ENCODE measurements at places on chromosomes 3 and 15.

GRCh38 chr3:58000306-58001085 is 7.7 kb upstream of the FLNB start:
- DNase-seq: no peak

GRCh38 chr3:141455603-141456300 is 31.1 kb upstream of the RASA2 start:
- DNase-seq: peak; percentile 80

- DNase-seq: no peak
Observed at GRCh38 chr3:104632947-104633346, 733.8 kb upstream of the ALCAM start.

DNA sequence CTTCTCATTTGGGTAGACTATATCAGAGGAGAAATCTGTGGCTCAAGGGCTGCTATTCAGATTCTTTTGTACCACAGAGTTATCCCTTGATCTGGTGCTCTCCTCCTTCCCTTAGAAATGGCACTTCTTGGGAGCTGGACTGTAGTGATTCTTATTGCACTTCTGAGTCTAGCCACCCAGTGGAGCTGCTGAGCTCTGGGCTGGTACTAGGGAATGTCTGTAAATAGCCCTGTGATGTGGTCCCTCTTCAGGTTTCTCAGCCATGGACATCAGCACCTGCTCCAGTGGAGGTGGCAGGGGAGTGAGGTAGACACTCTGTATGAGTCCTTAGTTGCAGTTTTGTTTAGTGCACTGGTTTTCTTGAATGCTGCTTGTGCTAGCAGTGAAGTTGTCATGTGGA is 1292.6 kb downstream of the SI start:
- DNase-seq: no peak

DNA sequence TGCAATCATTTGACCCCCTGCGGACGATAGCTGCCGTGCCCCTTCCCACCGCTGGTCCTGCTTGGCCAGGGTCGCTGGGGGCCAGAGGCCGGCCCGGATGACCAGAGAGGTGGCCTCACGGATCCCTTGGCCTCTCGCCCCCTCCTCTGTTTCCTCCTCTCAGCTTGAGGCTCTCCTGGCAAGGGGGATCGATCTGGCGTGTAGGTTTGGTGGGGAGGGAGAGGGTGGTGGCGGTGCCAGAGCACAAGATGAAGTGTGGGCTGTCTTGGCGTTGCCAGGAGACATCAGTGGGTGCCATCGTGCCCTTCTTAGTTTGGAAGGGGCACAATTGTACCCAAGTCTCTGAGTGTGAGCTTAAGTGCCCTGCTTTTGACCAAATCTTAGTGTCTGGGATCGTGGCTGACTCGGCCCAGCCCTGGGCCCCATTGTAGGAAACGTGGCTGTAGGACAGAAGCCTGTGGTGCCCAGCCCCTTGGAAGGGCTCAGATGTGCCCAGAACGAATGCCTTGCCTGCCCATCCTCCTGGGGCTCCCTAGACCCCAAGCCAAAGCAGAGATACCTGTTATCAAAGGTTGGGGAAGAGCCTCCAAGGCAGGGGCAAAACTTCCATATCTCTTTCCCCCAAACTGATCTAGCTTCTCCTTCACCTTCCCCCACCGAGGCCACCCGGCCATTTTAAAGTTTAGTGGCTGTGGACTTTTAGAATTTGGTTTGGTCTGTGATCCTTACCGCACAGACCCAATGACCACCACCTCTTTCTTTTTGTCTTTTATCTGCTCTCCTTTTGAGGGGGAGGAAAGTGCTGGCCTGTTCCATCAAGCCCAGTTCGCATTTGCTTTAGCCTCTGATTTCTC is 14.4 kb downstream of the NR2F2 start:
- no peak for DNase-seq

- DNase-seq: no peak
Observed at GRCh38 chr3:103510760-103511159, 1075.9 kb downstream of the ZPLD1 start.

DNA sequence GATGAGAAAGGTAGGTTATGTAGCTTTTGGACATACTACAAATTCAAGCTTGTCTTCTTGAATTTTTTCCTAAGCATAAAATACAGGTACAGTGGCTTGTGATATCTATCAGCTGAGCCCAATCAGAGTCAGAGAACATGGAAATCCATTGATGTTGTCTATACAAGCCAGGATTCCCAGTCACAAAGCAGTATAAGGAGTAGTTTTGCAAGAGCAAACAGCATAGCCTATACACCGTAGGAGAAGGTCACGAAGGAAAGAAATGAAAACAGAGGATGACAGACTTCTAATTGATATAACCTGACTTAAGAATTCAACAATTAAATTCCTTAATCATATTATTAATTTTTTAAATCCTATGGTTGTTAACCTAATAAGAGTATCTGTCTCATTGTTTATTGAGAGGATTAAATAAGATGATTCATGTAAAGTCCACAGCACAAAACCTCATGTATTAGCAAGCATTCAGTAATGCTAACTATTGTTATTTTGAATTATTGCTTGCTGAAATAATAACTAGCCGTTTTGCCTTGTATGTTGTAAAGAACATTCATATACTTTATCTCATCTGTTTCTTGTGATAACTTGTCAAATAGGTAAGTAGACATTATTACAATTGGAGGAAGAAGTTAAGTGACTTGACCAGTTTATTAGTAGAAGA is 276.6 kb upstream of the ZPLD1 start:
- DNase-seq: no peak

DNA sequence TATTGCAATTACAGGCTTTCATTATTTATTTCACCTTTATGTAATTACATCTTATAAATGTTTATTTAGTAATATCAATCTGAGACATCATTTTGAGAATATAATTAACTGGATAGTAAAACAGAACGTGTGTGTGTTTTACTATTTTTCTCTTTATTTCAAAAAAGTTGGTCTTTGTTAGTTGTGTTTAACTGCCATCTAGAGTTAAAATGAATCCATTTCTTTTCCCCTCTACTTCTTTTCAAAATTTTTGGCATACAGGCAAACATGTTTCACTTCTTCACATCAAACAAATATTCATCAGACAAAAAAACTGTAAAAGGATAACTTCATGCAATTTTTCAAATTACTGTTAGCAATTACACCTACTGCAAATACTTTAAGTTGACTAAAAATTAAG is 61.1 kb downstream of the FEZF2 start:
- no peak for DNase-seq

DNA sequence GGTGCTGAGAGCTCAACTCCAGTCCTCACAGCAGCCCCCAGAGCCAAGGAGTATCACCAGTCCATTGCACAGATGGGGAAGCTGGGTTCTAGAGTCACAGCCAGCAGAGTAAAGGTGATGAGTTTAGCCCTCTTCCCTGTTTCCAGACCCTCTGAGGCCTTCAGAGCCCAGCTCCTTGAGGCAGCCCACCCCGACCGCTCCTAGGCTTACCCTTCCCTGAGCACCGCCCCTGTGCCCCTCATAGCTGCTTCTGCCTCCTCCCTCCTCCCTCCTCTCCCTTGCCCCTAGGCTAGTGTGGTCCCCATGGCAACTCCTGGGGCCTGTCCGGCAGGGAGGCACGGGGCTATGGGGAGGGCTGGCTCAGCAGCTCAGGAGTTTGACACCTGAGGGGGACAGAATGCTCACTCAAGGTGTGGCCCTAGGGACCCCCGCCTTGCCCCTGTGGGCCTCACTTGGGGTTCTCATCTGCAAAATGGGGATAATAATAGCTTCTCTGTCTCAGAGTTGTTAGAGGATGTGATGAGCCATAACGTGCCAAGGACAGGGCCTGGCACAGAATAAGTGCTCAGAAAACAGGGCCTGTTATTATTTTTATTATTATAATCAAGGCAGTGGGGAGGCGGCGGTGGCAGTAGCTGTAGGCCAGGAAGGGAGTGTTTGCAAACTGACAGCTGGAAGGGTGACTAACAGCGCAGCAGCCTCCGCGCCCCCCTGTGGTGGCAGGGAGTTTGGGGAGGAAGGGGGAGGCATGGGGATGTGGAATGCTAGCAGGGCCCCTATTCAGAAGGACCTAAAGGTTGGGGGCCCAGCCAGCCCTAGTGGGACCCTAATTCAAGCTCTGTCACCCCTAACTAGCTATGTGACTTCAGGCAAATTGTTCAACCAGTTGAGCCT is 11.5 kb downstream of the CSK start:
- no peak for DNase-seq

DNA sequence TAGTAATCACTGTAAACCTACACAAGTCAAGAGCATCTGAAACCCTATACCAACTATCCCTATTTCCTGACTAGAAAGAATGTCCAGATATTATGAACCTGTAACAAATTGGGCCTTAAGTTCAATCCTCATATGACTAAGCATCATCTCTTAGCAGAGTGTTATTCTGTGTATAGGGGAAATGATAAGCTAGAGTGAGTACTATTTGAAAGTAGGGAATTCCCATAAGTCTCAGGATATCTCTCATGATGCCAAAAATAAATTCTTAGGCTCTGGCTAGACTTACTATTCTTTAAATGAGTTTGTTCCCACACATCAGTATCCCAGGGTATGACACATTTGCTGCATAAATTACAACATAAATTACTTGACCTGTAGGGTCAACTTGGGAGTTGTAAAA is 15.3 kb downstream of the MRPL47 start:
- DNase-seq: no peak

DNA sequence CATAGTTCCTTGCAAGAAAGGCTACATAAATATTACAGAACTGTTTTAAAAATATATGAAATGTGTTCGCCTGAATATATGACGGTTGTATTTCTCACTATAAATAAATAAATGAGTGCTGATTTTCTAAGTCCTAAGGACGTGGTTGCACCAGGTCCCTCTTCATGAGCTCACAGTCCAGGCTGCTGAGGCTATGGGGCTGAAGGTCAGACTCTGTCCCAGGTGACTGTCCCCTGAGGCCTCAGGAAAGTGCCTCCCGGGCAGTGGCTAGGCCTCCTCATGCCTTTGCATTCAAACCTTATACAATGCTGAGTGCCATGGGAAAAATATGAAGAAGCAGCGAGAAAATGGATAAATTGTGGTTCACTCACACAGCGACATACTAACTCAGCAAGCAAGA is 43.5 kb upstream of the SSR3 start:
- no peak for DNase-seq

DNA sequence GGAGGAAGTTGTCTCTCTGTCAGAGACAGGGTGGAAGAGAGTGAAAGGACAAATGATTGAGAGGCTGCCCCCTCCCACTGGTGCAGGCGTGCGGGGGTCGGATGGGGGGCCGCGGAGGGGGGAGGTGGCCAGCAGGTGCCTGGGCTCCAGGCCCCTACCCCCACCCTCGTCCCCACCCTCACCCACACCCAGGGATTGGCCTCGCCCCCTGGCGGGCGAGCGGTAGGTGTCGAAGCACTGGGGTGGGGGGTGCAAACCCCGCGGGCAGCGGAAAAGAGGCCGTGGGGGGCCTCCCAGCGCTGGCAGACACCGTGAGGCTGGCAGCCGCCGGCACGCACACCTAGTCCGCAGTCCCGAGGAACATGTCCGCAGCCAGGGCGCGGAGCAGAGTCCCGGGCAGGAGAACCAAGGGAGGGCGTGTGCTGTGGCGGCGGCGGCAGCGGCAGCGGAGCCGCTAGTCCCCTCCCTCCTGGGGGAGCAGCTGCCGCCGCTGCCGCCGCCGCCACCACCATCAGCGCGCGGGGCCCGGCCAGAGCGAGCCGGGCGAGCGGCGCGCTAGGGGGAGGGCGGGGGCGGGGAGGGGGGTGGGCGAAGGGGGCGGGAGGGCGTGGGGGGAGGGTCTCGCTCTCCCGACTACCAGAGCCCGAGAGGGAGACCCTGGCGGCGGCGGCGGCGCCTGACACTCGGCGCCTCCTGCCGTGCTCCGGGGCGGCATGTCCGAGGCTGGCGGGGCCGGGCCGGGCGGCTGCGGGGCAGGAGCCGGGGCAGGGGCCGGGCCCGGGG is at the start of gene KAT2B:
Gene KAT2B, plus strand, starts transcription at position 682 of the 783 bp plus-strand sequence. Its CDS starts 32 bp downstream, at position 714.
- peak; percentile 55 for DNase-seq

- no peak for DNase-seq
Observed at GRCh38 chr3:128922804-128923459, 43.5 kb downstream of the ACAD9 start.

DNA sequence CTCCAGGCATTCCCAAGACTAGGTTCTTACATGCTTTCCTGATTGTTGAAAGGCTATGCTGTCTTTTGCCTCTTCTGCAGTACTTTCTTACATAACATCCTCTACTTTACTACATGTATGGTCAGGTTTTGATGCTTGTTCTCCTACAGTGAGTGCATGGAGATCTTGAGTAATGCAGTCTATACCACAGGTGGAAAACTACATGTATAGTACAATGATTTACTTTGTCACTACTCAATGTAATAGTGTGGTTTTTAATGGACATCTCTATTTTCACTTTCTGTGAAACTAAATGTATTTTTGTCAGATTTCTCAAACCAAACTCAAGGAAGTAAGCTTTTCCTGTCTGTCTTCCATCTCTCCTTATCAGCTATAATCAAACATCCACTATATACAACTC is 657.0 kb downstream of the TUSC7 start:
- DNase-seq: no peak

GRCh38 chr15:100861511-100861991 is 18.1 kb upstream of the ALDH1A3 start:
- no peak for DNase-seq

- no peak for DNase-seq
Observed at GRCh38 chr3:186772701-186773417, 10.5 kb upstream of the EIF4A2 start.

DNA sequence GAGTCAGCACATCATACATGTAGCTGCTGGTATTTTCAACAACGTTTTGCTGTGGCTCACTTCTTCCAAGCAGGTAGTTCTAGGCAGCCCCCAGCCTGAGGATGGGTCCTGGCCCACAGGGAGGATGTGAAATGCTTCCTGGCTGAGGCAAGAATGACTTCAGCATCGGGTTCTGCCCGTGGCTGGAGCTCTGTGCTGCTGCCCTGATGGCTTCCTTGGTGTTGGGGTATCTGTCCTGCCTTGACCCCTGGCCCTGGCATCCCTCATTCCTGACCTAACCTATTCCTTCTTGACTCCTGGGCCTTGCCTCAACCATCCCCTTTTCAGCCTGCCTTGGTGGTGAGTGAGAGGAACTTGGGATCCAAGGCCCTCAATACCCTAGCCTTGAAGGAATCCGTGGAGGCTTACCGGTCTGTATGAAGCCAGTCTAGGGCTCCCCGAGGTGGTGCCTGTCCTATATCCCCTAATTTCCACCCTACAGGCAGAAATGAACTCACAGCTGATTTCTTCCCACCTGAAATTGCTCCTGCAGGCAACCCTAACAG is 300.6 kb downstream of the TLE3 start:
- no peak for DNase-seq

DNA sequence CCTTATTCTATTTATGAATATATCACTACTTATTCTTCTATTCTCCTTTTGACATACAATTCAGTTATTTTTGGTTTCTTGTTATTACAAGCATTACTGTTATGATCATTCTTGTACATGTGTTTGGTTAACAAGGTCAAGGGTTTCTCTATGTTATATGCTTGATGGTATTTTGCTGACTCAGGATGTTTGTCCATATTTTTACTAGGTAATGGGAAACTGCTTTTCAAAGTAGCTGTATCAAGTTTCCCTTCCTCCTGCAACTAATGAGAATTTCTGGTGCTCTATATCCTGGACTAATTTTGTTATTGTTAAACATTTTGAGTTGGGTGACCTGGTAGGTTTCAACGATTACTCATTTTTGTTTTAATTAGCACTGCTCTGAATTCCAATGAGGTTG is 841.0 kb downstream of the OTOL1 start:
- DNase-seq: no peak

GRCh38 chr15:70699890-70700289 is 63.5 kb downstream of the UACA start:
- DNase-seq: no peak

Data from fibroblast of skin of right quadriceps (primary cell).